NCI-H460 (cell line): ENCODE measurements at places on chromosomes 4 and X. TPM values are rescaled to one million over a fixed set of nuclear protein-coding genes. Genes with fewer than 3 reads are reported as not detected.

F11 gene
- total RNA-seq, result not detected in 2 replicates

RNF175 gene
- total RNA-seq, result not detected in 2 replicates

F8A1 gene
- 20.6 and 25.8 TPM in 2 replicates for total RNA-seq

UCP1 gene
- not detected in 2 replicates for total RNA-seq

SLC10A7 gene
- total RNA-seq, result 10.0 and 10.6 TPM in 2 replicates

TBC1D8B gene
- 3.0 and 3.6 TPM in 2 replicates for total RNA-seq

TMEM165 gene
- total RNA-seq, result 75.1 and 79.1 TPM in 2 replicates

PPARGC1A gene
- 1.5 and 2.0 TPM in 2 replicates for total RNA-seq

SPANXN4 gene
- 34.8 and 37.5 TPM in 2 replicates for total RNA-seq

TSPAN6 gene
- 35.3 and 40.8 TPM in 2 replicates for total RNA-seq

SPON2 gene
- 0.17 TPM in 1 of 2 replicates, not detected in the other for total RNA-seq

MAGEC1 gene
- total RNA-seq, result not detected in 2 replicates

SLC49A3 gene
- not detected in 2 replicates for total RNA-seq

RTL3 gene
- not detected in 2 replicates for total RNA-seq

ARHGAP4 gene
- total RNA-seq, result 51.5 and 55.0 TPM in 2 replicates

MAGEA10 gene
- not detected in 2 replicates for total RNA-seq

GABRB1 gene
- total RNA-seq, result 0.43 TPM in 1 of 2 replicates, not detected in the other

TIGD4 gene
- total RNA-seq, result 1.8 and 2.3 TPM in 2 replicates

WNK3 gene
- total RNA-seq, result 0.43 and 0.67 TPM in 2 replicates

SULT1B1 gene
- total RNA-seq, result under 0.01 TPM in 1 of 2 replicates, not detected in the other

ZMYM3 gene
- 13.4 and 14.7 TPM in 2 replicates for total RNA-seq

SCML2 gene
- total RNA-seq, result 12.9 and 16.8 TPM in 2 replicates

SPANXC gene
- not detected in 2 replicates for total RNA-seq

KDR gene
- total RNA-seq, result 0.10 and 0.35 TPM in 2 replicates

MAGEA9B gene
- 0.12 TPM in 1 of 2 replicates, not detected in the other for total RNA-seq

AASDH gene
- total RNA-seq, result 12.1 and 13.3 TPM in 2 replicates

ADH1A gene
- not detected in 2 replicates for total RNA-seq

TMA16 gene
- 32.8 and 37.0 TPM in 2 replicates for total RNA-seq

NDUFA1 gene
- total RNA-seq, result 194 and 198 TPM in 2 replicates

NBDY gene
- 67.2 and 68.0 TPM in 2 replicates for total RNA-seq

TRIM60 gene
- not detected in 2 replicates for total RNA-seq

CFAP47 gene
- total RNA-seq, result 0.15 and 0.20 TPM in 2 replicates

SOX3 gene
- not detected in 2 replicates for total RNA-seq

NSUN7 gene
- total RNA-seq, result not detected in 2 replicates

HSPA4L gene
- 21.5 and 27.0 TPM in 2 replicates for total RNA-seq

HTT gene
- total RNA-seq, result 14.6 and 17.6 TPM in 2 replicates

COL25A1 gene
- 0.02 TPM in 1 of 2 replicates, not detected in the other for total RNA-seq

CDKL2 gene
- total RNA-seq, result 1.1 and 2.2 TPM in 2 replicates

SERPINA7 gene
- not detected in 2 replicates for total RNA-seq

GYG2 gene
- total RNA-seq, result 6.8 and 9.7 TPM in 2 replicates

CXorf58 gene
- 0.05 and 0.14 TPM in 2 replicates for total RNA-seq

TEX11 gene
- total RNA-seq, result 0.12 and 0.42 TPM in 2 replicates

C4orf51 gene
- total RNA-seq, result not detected in 2 replicates

XIAP gene
- 40.9 and 52.6 TPM in 2 replicates for total RNA-seq

CWH43 gene
- total RNA-seq, result not detected in 2 replicates

SCRG1 gene
- total RNA-seq, result not detected in 2 replicates

PAGE2 gene
- total RNA-seq, result not detected in 2 replicates

PABPC1L2B gene
- total RNA-seq, result not detected in 2 replicates

UGT2B17 gene
- total RNA-seq, result not detected in 2 replicates
